ENCODE measurements at places on chromosomes 5 and 9.
A peak's percentile ranks its signal among the peaks of the same experiment; 100 is the strongest.

- H3K27me3 ChIP-seq = no peaks in the 10 kb centered on the region
- H3K4me3 ChIP-seq = no peak overlapping the region
- peaks cover 7% of the 10 kb centered on the region for H3K4me1 ChIP-seq
- H3K27ac ChIP-seq = no peak overlapping the region
- DNase-seq = no peak
- no peaks in the 10 kb centered on the region for H3K36me3 ChIP-seq
These were observed 849.2 kb downstream of the TAF11L14 start for GRCh38 chr5:18483451-18483850.

- no peak for DNase-seq
- H3K27me3 ChIP-seq = no peaks in the 10 kb centered on the region
- no peak overlapping the region for H3K4me3 ChIP-seq
- no peaks in the 10 kb centered on the region for H3K36me3 ChIP-seq
- no peak overlapping the region for H3K27ac ChIP-seq
- H3K4me1 ChIP-seq = no peaks in the 10 kb centered on the region
These were observed 6.1 kb downstream of the S100Z start for GRCh38 chr5:76855961-76856360.

DNA sequence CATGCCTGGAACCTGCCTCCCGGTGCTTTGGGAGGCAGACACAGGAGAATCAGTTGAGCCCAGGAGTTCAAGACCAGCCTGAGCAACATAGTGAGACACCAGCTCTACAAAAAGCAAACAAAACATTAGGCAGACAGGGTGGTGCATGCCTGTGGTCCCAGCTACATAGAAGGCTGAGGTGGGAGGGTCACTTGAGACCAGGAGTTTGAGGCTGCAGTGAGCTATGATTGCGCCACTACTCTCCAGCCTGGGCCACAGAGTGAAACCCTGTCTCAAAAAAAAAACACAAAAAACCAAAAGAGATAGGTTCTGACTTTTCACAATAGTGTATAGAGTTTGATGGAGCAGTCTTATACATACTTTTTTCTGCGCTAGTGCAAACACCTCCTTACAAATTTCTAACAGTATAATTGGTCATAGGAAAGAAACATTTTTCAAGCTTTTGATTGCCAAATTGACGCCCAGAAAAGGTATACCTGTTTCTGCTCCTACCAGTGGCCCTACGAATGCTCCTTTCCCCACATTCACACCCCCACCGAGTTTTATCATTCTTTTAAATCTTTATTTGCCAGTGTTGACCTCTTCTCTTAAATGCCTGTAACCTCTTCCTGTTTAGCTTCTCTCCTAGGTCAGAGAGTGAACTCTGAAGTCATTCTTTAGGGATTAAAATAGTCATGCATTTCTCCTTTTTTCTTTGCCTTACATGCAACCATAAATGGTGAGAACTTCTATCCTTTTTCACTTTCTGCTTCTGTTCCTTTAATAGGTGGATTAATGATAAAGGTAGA is 7.5 kb downstream of the DOCK8 start:
- H3K27me3 ChIP-seq = peaks cover 2% of the 10 kb centered on the region
- peaks cover 9% of the 10 kb centered on the region for H3K4me1 ChIP-seq
- no peak overlapping the region for H3K4me3 ChIP-seq

DNA sequence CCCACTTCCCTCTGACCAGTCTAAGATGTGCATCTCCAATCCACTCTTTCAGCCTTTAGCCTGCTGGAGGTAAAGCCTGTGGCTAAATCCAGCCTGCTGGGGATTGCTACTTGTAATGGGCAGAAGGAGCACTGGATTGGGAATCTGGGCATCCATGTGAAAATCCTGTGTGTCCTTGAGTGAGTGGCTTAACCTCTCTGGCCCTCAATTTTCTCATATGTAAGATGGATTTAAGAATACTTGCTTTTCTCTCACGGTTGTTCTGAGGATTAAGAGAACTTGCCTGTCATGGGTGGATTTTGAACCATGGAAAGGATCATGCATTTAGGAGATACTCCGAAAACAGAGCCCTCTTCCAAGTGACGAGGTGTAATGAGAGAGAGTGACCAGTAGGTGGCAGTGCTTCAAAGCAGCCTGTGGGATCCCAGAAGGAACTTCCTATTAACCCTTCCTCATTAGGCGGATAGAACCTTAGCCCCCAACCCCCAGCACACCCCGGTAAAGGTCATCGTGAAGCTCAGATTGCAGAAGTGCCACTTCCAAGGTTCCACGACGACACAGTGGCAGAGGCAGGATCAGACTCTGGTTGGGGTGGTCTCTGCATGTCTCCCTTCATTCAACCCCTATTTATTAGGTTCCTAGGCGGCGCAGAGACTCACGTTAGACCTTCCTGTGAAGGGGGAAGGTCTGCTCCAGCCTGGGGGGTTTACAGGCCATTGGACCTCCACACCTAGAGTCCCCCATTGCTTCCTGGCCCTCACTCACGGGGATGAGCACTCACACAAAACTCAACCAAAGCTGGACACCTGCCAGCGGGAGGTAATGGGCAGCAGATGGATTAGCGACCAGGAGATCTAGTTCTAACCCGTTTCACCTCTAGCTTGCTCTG is 68.7 kb upstream of the ZNF618 start:
- no peak overlapping the region for H3K27ac ChIP-seq
- DNase-seq = peak; percentile 68
- H3K4me3 ChIP-seq = peak overlapping the region; percentile 19
- peaks cover 3% of the 10 kb centered on the region for H3K27me3 ChIP-seq
- H3K4me1 ChIP-seq = peaks cover 11% of the 10 kb centered on the region
- H3K36me3 ChIP-seq = no peaks in the 10 kb centered on the region

- H3K4me1 ChIP-seq = no peaks in the 10 kb centered on the region
- no peaks in the 10 kb centered on the region for H3K36me3 ChIP-seq
- no peak overlapping the region for H3K4me3 ChIP-seq
- peaks cover 4% of the 10 kb centered on the region for H3K27me3 ChIP-seq
These were observed 2.7 kb upstream of the NSMF start for GRCh38 chr9:137461663-137462395.

- no peak overlapping the region for H3K4me3 ChIP-seq
- H3K36me3 ChIP-seq = no peaks in the 10 kb centered on the region
- H3K27me3 ChIP-seq = no peaks in the 10 kb centered on the region
- DNase-seq = no peak
- H3K4me1 ChIP-seq = peaks cover 4% of the 10 kb centered on the region
- H3K27ac ChIP-seq = no peak overlapping the region
These were observed 232.0 kb upstream of the NFIL3 start for GRCh38 chr9:91655658-91656057.

GRCh38 chr9:111940697-111941096 is 44.1 kb downstream of the UGCG start:
- peaks cover 14% of the 10 kb centered on the region for H3K36me3 ChIP-seq
- no peaks in the 10 kb centered on the region for H3K27me3 ChIP-seq
- no peak for DNase-seq
- H3K4me3 ChIP-seq = no peak overlapping the region
- H3K4me1 ChIP-seq = peaks cover 33% of the 10 kb centered on the region
- H3K27ac ChIP-seq = no peak overlapping the region

DNA sequence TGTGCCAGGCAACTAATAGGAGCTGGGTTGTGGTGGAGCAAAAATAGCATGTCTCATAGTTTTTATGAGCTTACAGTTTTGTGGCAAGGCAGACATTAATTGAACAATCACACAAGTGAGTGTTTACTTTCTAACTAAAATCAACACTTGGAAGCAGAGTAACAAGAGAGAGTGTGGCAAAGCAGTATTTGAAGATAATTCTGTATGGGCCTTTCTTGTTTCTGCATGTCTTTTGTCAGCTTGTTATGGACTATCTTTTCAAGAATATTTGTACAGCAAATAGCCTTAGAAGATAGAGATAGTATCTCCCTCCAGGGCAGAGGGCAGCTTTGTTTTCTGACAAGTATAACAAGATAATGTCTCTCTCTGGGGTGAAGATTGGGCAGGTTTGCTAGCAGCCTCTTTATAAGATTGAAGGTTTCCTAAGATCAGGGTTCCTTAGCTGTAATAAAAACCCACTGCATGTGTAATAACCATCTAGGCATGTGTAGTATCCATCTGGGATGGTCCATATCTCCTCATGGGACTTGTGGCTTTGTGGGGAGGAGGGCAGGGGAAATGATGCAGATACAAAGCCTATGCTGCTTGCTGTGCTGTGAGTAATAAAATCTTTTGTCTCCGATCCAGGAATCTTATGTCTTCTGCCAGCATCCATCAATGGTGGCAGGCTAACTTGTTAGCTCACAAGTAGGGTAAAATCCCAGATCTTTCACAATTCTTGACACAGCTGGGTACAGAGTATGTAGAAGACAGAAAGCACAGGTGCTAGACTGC is 479.9 kb downstream of the KDM4C start:
- H3K27ac ChIP-seq = no peak overlapping the region
- H3K4me1 ChIP-seq = peaks cover 4% of the 10 kb centered on the region
- no peak overlapping the region for H3K4me3 ChIP-seq
- no peak for DNase-seq

DNA sequence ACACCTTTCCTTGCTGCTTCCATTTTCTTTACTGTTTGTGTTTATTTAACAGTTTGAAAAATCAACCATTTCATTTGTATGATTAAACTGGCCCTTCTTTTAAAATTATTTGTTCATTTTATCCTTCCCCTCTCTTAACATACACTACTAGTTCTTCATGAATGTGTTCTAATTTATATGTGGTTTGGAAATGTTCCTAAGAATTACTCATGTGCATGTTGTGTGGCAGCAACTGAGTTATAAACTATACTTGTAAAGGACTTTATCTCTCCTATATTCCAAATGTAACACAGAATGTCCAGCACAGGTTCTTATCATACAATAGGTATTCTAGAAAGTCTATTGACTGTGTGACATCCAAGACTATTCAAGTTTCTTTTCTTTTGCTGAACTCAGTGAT is 358.2 kb upstream of the MEF2C start:
- no peak overlapping the region for H3K27ac ChIP-seq
- H3K36me3 ChIP-seq = no peaks in the 10 kb centered on the region
- no peaks in the 10 kb centered on the region for H3K27me3 ChIP-seq
- no peaks in the 10 kb centered on the region for H3K4me1 ChIP-seq
- DNase-seq = no peak

GRCh38 chr5:10486511-10487344 is 45.0 kb downstream of the ROPN1L start:
- H3K27me3 ChIP-seq = peaks cover 13% of the 10 kb centered on the region
- H3K4me1 ChIP-seq = peaks cover 9% of the 10 kb centered on the region
- no peaks in the 10 kb centered on the region for H3K36me3 ChIP-seq
- H3K4me3 ChIP-seq = no peak overlapping the region

- no peaks in the 10 kb centered on the region for H3K27me3 ChIP-seq
- no peak for DNase-seq
- no peak overlapping the region for H3K4me3 ChIP-seq
- H3K27ac ChIP-seq = no peak overlapping the region
- peaks cover 10% of the 10 kb centered on the region for H3K36me3 ChIP-seq
These were observed 31.0 kb downstream of the MTREX start for GRCh38 chr5:55338810-55339243.

GRCh38 chr5:74492230-74492629 is 148.3 kb downstream of the ENC1 start:
- peaks cover 13% of the 10 kb centered on the region for H3K4me1 ChIP-seq
- H3K4me3 ChIP-seq = no peak overlapping the region

DNA sequence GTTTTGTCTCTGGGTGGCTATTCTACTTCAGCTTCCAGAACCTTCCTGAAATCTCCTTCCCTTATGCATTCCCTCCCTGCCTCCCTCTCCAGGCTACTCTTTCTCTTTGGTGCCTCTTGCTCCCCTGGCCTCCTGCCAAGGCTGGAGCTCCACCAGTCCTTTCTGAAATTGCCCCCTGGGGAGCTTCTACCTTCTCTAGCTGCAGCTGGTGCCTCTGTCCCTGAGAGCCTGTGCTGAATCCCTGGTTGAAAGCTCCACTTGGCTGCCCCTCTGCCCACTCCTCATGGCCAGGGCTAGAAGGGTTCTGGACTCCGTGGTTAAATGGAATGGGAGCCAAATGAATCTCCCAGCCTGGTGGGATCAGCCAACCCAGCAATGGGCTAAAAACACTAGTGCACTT is 80.1 kb downstream of the COL15A1 start:
- H3K4me3 ChIP-seq = no peak overlapping the region
- H3K36me3 ChIP-seq = no peaks in the 10 kb centered on the region
- no peak overlapping the region for H3K27ac ChIP-seq
- H3K4me1 ChIP-seq = no peaks in the 10 kb centered on the region
- peaks cover 6% of the 10 kb centered on the region for H3K27me3 ChIP-seq
- no peak for DNase-seq

- H3K4me1 ChIP-seq = no peaks in the 10 kb centered on the region
- H3K36me3 ChIP-seq = no peaks in the 10 kb centered on the region
- no peak overlapping the region for H3K4me3 ChIP-seq
- no peaks in the 10 kb centered on the region for H3K27me3 ChIP-seq
- no peak for DNase-seq
These were observed 692.3 kb downstream of the PTPRD start for GRCh38 chr9:9920425-9921060.

GRCh38 chr9:105154723-105155191 is 89.7 kb upstream of the SLC44A1 start:
- no peak overlapping the region for H3K4me3 ChIP-seq
- H3K27me3 ChIP-seq = no peaks in the 10 kb centered on the region
- H3K27ac ChIP-seq = no peak overlapping the region
- DNase-seq = no peak
- H3K36me3 ChIP-seq = no peaks in the 10 kb centered on the region

GRCh38 chr5:97142521-97143254 is at the start of gene LIX1:
Gene LIX1, minus strand, starts transcription at chr5:97142611. Its CDS starts 35 bp downstream, at chr5:97142576.
- H3K36me3 ChIP-seq = no peaks in the 10 kb centered on the region
- H3K27me3 ChIP-seq = peaks cover 3% of the 10 kb centered on the region
- peak within 1 kb of the TSS; percentile 50 for H3K27ac ChIP-seq

GRCh38 chr5:6808462-6808861 is 95.2 kb downstream of the TENT4A start:
- no peak overlapping the region for H3K27ac ChIP-seq
- H3K36me3 ChIP-seq = no peaks in the 10 kb centered on the region
- DNase-seq = no peak
- H3K4me1 ChIP-seq = no peaks in the 10 kb centered on the region
- H3K27me3 ChIP-seq = no peaks in the 10 kb centered on the region

DNA sequence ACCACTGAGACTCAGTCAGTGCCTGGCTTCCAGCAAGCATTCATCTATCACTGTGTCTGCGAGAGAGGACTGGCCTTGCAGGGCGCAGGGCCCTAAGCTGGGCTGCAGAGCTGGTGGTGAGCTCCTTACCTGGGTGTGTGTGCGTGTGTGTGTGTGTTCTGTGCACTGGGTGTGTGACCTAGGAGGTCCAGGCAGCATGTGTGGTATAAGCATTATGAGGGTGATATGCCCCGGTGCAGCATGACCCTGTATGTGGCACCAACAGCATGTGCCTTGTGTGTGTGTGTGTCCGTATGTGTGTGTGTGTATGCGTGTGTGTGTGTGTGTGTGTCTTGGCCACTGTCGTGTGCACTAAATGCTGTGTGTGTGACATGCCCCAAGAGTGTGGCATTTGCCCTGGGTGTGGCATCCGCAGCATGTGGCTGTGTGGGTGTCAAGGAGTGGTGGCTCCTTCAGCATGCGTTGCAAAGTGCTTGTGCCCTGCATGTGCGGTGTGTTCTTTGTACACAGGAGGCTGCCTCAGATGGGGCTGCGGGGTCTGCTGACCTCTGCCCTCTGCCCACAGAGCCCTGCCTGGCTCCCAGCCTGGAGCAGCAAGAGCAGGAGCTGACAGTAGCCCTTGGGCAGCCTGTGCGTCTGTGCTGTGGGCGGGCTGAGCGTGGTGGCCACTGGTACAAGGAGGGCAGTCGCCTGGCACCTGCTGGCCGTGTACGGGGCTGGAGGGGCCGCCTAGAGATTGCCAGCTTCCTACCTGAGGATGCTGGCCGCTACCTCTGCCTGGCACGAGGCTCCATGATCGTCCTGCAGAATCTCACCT is 3.3 kb downstream of the FGFR4 start:
- no peak for DNase-seq
- peak overlapping the region; percentile 36 for H3K4me3 ChIP-seq
- peaks cover 21% of the 10 kb centered on the region for H3K27me3 ChIP-seq
- H3K27ac ChIP-seq = peak overlapping the region; percentile 59
- no peaks in the 10 kb centered on the region for H3K36me3 ChIP-seq

GRCh38 chr5:178535299-178536175 is 54.7 kb downstream of the COL23A1 start:
- no peak for DNase-seq
- H3K4me1 ChIP-seq = peaks cover 20% of the 10 kb centered on the region
- no peaks in the 10 kb centered on the region for H3K27me3 ChIP-seq
- H3K36me3 ChIP-seq = no peaks in the 10 kb centered on the region
- no peak overlapping the region for H3K4me3 ChIP-seq
